Subcutaneous preadipocyte (primary cell): ENCODE measurements at places on chromosomes 2 and 18. TPM values are rescaled to one million over a fixed set of nuclear protein-coding genes. Genes with fewer than 3 reads are reported as not detected.

Gene CIDEA
- total RNA-seq: 0.20 and 0.37 TPM in 2 replicates

Gene GLB1L
- total RNA-seq: 7.3 and 15.2 TPM in 2 replicates

Gene TMEM131
- 26.4 and 27.9 TPM in 2 replicates for total RNA-seq

Gene IL18RAP
- total RNA-seq: not detected in 2 replicates

Gene DPP4
- 214 and 266 TPM in 2 replicates for total RNA-seq

Gene METTL5
- 50.2 and 56.2 TPM in 2 replicates for total RNA-seq

Gene ARHGAP28
- total RNA-seq: 9.4 and 10.7 TPM in 2 replicates

Gene RAX
- not detected in 2 replicates for total RNA-seq

Gene ERBB4
- total RNA-seq: under 0.01 TPM in 1 of 2 replicates, not detected in the other

Gene ALPG
- total RNA-seq: not detected in 2 replicates

Gene RGPD4
- total RNA-seq: not detected in 2 replicates

Gene DSC2
- total RNA-seq: not detected in 2 replicates

Gene HOXD3
- total RNA-seq: 2.2 TPM in 2 replicates

Gene SCG2
- 0.39 and 1.1 TPM in 2 replicates for total RNA-seq

Gene UPP2
- not detected in 2 replicates for total RNA-seq

Gene MOCOS
- 8.8 and 12.3 TPM in 2 replicates for total RNA-seq

Gene ALPP
- total RNA-seq: not detected in 2 replicates

Gene RFX8
- 38.2 and 46.7 TPM in 2 replicates for total RNA-seq

Gene TNFRSF11A
- under 0.01 and 0.39 TPM in 2 replicates for total RNA-seq

Gene AAK1
- total RNA-seq: 34.2 and 43.6 TPM in 2 replicates

Gene CAPN10
- total RNA-seq: 15.8 and 24.2 TPM in 2 replicates

Gene NT5DC4
- not detected in 2 replicates for total RNA-seq

Gene GREB1
- 0.78 and 1.1 TPM in 2 replicates for total RNA-seq

Gene TIA1
- total RNA-seq: 58.4 and 62.0 TPM in 2 replicates

Gene MAP3K19
- total RNA-seq: not detected in 2 replicates

Gene SESTD1
- 30.1 and 33.4 TPM in 2 replicates for total RNA-seq

Gene LINC00305
- total RNA-seq: not detected in 2 replicates

Gene PROC
- total RNA-seq: not detected in 2 replicates

Gene DUSP19
- 1.1 and 2.2 TPM in 2 replicates for total RNA-seq

Gene ABI2
- total RNA-seq: 32.0 and 48.9 TPM in 2 replicates

Gene UGT1A4
- total RNA-seq: not detected in 2 replicates

Gene CCDC68
- total RNA-seq: 1.5 and 2.0 TPM in 2 replicates

Gene DSG1
- total RNA-seq: not detected in 2 replicates

Gene LIMS4
- total RNA-seq: 1.5 and 3.9 TPM in 2 replicates

Gene PDE1A
- total RNA-seq: 0.39 and 4.0 TPM in 2 replicates

Gene SATB2
- total RNA-seq: 10.3 and 11.1 TPM in 2 replicates

Gene METTL4
- 7.7 and 11.9 TPM in 2 replicates for total RNA-seq

Gene CYBRD1
- total RNA-seq: 100 and 131 TPM in 2 replicates

Gene KCNJ13
- not detected in 2 replicates for total RNA-seq

Gene SGPP2
- not detected in 2 replicates for total RNA-seq
